ENCODE measurements at places on chromosomes 6 and 20. TPM values are rescaled to one million over a fixed set of nuclear protein-coding genes. Genes with fewer than 3 reads are reported as not detected.

- no peak for DNase-seq
These were observed 259.9 kb downstream of the ADGRG6 start for GRCh38 chr6:142561511-142562265.

The NFKBIL1 gene
- total RNA-seq: 11.8 TPM

The KAT14 gene
- 10.6 TPM for total RNA-seq

The SMOC2 gene
- total RNA-seq: not detected

DNA sequence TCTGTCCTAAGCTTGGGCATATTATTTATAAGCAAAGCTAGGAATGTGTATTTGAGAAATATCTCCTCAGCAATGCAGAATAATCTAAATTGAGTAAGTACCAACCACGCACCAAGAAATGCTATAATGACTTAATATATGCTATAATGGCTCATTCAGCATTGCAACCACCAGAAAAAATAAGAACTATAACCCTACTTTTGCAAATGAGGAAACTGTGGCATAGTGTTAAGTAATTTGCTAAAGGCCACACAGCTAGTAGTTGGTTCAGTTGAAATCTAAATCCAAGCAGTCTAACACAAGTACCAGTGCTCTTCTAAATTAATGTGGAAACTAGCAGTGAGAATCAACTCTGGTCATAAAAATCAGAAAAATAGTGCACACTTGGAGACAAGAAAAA lies 35.7 kb downstream of the HBS1L start:
- DNase-seq: no peak

The MCHR2 gene
- total RNA-seq: not detected
